Sciatic nerve (tissue), 2 donors: ENCODE measurements at places on chromosomes 5 and 9.
A peak's percentile ranks its signal among the peaks of the same experiment; 100 is the strongest.

DNA sequence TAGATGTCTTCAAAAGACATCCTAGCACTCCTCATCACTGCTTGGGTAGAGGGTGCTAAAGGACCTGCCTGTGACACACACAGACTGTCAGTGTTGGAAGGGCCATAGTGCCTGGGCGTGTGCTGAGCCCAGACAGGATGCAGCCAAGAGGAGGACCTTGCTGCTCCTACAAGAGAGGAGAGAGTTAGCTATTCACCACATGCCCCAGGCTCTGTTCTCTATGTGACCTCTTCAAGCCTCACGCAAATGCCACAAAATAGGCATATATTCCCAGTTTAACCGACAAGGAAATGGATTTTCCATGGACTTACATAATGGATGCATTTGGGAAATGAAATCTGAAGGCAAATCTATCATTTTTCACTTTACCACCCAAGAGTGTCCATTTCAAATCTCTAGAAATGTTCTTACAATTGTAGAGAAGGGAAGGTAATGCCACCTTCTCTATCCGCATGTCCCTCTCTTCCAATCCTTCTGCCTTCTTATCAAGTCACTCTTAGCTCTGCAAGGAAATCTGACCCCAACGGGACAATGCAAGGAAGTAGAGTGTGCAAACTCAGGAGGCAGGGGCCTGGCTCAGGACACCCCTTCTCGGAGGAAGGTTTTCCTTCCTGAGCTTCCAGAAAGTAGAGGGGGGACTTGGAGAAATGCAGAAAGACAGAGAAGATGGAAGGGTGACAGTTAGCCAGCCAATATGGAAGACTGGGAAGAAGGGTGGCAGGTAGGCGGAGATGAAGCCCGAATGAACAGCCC lies 49.5 kb downstream of the TRIM32 start:
- DNase-seq: no peak

DNA sequence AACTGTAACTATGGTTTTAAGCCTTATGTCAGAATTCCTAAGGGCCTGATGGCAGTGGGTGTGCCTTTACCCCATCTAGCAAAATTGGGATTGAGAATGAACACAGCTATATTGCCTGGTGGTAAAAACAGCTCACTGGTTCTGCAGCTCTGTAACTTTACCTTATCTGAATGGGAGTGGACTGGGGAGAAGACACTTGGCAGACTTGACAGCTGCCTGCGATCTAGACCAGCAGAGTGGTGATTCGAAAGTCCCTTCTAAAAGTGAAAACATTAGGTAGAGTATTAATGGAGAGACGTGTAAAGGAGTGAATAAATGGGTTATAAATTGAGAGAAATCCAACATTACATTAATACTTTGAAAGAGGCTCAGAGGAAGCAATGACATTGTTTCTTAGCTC lies 289.1 kb upstream of the EDIL3 start:
- no peak for DNase-seq

DNA sequence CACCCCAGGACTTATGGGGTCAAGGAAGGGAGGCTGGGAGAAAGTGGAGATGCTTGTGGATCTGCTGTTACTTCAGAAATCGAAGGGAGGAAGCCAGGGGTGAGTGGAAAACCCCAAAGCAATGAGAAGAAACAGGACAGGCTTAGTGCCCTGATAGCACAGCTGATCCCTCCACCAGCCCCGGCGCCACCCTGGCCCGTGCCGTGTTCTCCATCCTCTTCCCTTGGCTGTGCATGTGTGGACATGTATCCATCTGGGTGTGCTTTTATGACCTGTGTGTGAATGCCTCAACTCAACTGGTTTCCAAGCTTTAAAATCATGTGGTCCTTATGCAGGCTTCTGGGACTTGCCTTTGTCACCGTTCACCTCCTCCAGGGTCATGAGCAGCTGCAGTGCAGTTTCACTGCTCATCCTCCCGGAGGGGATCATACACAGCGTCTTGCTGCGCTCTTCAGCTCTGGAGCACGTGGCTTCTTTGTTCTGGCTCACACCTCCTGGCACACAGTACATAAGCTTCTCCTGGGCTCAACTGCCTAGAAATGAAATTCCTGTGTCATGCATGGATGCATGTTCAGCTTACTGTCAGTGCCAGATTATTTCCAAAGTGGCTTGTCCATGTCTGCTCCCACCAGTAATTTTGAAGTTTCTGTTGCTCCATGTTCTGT lies 58.2 kb downstream of the IPPK start:
- no peak for DNase-seq

DNA sequence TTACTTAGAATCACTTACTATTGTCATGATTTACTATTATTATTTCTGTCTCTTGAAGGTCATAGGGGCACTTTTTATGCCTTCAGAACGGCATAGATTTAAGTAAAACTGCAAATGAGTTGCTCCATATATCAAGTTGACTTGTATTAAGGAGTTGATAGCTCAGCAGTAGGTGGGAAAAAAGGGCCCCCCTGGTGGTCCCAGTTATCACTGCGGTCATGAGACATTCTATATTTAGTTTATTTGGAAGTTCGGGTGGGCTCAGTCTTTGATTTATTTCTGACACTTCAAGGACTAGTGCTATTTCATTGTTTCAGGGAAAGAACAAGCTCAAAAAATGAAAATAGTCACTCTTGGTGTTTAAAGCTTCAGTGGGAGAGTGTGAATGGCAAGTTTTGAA lies 159.3 kb downstream of the SLC24A2 start:
- no peak for DNase-seq

GRCh38 chr9:78858266-78858665 lies 561.3 kb downstream of the PSAT1 start:
- DNase-seq: no peak

GRCh38 chr5:51043745-51044144 lies 339.5 kb upstream of the ISL1 start:
- DNase-seq: no peak

DNA sequence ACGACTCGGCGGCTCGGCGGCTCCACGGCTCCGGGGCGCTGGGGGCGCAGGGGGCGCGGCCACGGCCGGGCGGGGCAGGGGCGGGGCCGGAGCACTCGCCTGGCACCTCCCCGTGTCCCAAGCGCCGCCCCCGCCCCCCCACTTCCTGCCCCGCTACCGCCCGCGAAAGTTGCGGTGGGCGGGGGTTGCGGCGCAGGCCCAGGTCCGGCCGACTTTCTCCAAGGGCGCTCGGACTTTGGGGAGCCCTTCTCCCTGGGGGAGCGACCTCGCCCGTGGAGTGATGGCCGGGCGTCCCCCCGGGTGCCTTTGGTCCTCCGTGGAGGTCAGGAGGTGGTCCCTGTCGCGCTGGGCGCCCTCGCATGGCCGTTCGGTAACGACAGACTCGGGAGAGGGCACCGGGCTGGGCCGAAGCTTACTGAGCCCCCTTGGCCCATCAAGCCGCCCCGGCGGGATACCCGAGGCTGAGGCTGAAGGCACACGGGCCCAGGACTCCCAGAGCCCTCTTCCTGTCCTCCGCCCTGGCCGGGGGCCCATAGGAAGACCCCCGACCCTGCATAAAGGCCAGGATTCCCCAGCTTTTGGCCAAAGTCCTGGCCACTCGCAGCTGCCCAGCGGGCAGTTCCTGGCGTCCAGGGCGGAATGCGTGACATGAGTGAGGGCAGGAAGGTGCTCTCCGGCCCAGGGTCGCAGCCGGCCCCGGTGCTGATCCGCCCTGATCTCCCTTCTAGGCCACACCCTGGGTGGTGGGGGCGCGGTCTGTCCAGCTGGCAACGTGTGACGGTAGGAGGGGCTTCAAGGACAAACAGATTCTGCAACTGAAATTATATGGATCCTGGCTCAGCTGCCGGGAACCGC lies 883 bp upstream of the VAV2 start:
- peak; percentile 92 for DNase-seq

- no peak for DNase-seq
Measured at GRCh38 chr9:90893706-90894105, 92.1 kb downstream of the SYK start.

GRCh38 chr5:72290356-72291133 lies 29.5 kb downstream of the MRPS27 start:
- no peak for DNase-seq

- no peak for DNase-seq
Measured at GRCh38 chr9:91043811-91044175, 242.2 kb downstream of the SYK start.

DNA sequence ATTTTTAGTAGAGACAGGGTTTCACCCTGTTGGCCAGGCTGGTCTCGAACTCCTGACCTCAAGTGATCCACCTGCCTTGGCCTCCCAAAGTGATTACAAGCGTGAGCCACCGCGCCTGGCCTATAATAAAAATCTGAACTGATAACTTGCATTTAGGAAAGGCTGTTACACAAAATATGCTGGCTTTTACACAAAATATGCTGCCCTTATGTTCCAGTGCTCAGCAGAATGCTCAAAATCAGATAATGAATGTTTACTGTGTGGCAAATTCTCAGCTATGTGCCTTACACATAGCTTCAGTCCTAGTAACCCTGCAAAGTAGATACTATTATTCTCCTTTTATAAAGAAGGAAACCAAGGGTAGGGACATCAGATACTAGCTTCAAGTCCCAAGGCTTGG lies 141.3 kb upstream of the MSX2 start:
- no peak for DNase-seq

DNA sequence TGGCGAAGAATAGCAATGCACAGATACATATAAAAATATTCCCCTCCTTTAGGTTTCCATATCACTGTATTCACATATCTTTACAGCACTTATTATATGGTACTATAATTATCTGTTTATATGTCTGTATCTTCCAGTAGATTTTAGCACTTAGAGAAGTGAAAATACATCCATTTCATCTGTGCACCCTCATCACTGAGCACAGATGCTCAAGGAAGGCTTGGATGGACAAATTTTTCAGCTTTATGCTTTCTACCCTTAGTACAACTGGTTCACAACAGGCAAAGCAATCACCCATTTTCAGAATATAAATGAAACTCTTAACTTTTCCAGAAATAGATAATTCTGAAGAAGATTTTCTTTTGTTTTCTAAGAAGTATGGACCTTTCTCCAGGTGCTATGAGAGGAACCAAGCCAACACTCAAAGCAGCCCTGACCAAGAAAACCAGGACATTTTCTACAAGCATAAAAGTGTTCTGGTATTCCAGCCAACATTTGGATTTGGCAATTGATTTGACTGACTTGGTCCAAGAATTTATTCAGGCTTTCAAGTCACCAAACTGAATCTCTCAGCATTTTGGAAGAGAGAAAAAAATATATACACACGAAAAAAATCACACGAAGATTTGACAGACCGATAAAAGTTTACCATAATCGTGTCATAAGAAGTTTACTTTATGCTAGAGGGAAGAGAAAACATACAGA lies 170.2 kb upstream of the CD180 start:
- DNase-seq: no peak

GRCh38 chr9:15856591-15856990 lies 303.7 kb downstream of the CCDC171 start:
- no peak for DNase-seq

DNA sequence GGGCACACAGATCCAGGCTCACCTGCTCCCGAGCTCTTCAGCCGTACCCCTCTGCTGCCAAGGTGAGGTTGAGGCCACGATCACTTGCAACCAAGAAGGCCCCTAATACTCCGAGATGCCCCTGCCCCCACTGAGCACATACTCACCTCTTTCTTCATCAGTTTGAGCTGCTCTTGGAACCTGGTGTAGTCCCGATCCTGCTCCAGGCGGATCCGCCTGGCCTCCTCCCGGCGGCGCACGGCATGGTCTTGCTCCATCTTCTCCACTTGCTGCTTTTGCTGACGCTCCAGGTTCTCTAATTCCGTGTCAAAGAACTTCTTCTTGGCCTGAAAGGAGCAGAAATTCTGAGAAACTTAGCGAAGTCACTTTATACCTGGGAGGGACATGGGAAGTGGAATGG lies 75.7 kb upstream of the FBXW11 start:
- DNase-seq: no peak

DNA sequence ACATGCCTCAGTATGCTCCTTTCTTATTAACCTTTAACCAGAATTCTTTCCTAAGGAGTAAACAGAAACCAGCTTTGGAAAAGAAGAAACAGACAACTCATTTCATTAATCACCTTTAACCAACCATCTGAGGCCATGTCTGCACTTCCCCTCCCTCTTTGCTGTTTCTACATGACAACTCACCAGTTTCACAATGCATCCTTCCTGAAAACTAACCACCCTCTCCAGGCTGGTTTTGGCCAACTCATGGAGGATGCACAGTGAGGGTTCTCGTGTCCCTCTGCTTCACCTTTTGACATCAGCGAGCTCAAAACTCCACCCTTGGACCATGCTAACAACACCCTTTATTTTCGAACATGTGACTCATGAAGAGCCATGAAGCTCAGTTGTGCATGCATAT lies 244.1 kb downstream of the ELAVL2 start:
- DNase-seq: no peak

DNA sequence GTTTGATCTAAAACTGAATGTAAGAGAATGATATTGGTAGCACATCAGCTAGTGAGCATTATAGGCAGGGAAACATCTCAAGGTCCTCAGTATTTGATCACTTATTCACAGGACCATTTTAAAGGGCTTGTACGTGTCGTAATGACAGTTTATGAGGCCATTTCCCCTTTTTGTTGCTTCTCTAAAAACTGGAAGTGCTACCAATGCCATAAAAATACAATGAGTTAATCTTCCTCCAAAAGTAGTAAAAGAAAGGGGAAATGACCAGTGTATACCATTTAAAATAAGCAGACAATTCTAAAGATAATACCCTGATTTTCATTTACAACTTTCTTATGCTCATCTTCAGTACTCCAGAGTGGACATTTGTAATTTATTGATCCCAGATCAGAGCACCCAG lies 285.8 kb upstream of the PCSK5 start:
- no peak for DNase-seq

DNA sequence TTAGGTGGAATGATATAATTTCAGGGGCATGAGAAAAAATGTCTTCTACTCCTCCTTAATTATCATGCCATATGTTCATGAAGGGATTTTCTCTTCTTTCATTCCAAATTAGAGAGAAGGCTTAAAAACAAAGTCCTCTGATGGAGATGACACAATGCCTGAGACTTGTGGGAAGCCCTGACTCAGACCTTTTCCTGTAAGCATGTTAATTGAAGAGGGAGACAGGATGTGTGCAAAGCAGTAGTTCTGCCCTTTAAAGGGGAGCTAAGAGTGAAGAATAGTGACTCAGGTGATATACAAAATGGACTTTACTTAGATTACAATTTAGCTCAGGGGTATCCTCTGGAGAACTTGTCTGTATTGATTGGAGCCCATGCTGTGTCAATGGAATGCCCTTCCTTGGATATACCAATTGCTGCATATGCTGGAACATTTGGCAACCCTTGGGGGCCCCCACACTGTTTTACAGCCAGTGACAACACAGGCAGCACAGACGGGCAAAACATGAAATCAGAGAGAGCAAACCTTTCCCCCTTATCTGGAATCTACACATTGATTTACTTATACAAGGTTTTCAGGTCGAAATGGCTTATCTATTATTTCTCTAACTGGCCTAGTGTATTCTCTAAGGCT lies 81.3 kb downstream of the IZUMO3 start:
- DNase-seq: no peak
